ENCODE measurements at places on chromosomes 7 and 10.

DNA sequence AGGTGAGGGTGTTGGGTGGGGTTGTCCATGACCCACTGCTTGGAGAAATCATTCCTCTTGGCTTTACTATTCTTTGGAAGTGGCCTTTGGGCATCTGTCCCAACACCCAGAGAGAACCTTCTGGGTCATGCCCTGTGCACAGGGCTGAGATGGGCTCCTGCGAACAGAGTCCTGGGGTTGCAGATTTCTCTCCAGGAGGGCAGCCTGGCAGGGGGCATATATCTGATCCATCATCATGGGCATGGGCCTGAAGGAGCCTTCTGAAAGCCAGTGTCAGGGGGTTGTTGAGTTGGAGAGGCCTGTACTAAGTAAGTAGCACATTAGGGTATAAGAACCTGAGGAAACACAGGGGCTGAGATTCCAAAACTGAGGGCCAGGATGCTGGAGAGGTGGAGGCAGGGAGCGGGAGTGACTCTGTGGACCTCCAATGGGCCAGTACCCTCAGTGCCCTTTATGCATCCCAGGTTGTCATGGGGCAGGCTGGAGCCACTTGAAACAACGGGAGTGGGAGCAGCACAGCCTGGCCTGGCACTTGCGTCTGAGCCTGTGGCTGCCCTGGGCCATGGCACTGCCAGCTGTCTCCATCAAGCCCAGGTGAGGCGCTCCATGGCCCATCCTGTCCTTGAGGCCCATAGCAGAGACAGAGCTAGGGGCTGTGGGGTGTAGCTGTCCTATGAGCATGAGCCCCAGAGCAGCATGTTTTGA, 203.7 kb downstream of the GRID1 start:
- DNase-seq, result no peak

DNA sequence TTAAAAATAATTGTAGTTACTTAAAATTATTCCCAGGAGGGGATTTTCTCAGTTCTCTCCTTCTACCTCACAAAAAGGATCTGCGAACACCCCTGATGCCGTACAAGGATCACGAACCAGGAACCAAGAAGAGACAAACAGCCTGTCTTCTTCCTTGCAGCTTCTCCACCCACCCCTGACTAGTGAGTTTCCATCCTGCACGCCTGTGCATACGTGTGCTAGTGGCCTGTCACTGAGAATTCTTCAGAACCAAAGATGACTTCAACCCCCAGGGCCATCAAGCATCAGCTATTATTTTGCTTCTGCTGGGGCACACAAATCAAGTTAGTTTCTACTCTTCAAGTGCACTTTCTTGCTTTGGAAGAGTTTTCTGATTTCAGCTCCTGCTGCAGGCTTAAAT, 175.5 kb upstream of the KLF6 start:
- DNase-seq, result no peak

- no peak for DNase-seq
Measured at GRCh38 chr7:101972627-101973026, 155.2 kb downstream of the CUX1 start.

DNA sequence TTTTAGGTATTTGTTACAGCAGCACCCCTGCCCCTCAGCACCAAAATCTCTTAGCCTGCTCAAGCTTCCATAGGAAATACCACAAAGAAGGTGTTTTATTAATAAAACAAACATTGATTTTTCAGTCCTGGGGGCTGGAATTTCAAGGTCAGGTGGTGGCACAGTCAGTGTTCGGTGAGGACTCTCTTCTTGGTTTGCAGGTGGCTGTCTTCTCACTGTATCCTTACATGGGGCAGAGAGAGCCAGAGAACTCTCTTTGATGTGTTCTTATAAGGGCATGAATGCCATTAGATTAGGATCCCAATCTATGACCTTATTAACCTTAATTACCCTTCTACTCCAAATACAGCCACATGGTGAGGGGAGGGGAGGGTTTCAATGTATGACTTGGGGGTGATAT, 112.3 kb upstream of the PFKP start:
- DNase-seq, result no peak

- peak; percentile 99 for DNase-seq
Measured at GRCh38 chr7:100489824-100490223, 6.1 kb downstream of the NYAP1 start.

- DNase-seq, result no peak
Measured at GRCh38 chr7:83852136-83852535, 203.2 kb upstream of the SEMA3E start.

DNA sequence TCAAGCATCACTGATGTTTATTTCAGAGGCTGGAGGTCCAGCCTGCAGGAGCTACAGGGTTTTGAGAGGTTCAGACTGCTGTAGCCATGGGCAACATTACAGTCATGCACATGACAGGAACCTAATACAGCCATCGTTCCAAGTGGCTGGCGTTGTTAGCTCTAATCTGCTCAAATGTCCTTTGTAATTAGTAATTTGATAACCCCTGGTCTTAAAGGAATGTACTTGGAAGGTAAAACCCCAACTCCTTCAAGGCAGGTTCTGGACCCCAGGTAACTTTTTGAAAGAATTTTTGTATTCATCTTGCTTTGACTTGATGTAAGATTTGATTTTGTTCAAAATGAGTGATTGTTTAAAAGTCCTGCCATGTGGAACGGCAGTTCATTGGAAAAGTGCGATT, 34.7 kb upstream of the FOXI2 start:
- no peak for DNase-seq

GRCh38 chr10:8026349-8027259, 27.9 kb upstream of the GATA3 start:
- no peak for DNase-seq

DNA sequence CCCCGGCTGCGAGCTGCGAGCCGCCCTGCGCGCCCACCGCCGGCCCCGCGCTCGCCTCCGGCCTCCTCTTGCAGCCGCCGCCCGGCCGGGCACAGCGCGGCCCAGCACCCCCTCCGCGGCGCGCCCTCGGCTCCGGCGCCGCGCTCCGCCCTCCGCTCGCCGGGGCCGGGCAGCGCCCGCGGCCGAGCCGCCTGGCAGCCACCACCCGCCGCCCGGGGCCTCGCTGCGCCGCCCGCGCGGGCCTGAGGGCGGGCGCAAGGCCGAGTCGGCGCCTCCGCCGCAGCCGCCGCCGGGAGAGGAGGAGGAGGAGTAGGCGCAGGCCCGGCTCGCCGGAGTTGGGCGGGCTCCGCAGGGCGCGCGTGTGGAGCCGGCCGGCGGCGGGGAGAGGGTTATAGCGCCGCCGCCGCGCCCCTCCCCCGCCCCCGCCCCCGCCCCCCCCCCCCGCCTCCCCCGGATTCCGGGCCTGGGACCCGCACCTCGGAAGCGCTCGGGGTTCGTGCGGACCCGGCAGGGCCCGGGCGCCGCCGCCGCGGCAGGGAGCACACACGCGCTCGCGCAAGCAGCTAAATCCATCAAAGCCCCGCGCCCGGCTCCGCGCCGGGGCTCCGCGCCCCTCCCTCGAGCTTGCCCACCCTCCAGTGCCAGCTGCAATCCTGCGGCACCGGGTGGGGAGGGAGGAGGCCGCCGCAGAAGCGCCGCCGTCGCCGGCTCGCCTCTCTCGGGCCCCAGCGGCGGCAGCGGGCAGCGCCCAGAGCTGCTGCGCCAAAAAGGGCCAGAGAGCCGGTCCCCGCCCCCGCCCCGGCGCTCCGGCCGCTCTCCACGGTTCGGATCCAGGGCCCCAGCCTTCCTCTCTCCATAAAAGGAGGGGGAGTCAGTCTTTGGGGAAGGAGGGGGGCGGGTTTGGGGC, at the start of gene PDGFA:
TSS of gene PDGFA (minus strand) at position 363 of the 907 bp plus-strand sequence. CDS start 845 bp downstream, outside the sequence.
- DNase-seq, result peak; percentile 25

GRCh38 chr10:133253361-133253955, 15.8 kb downstream of the VENTX start:
- no peak for DNase-seq

GRCh38 chr10:79407811-79408795, 37.3 kb downstream of the ZCCHC24 start:
- DNase-seq, result no peak

DNA sequence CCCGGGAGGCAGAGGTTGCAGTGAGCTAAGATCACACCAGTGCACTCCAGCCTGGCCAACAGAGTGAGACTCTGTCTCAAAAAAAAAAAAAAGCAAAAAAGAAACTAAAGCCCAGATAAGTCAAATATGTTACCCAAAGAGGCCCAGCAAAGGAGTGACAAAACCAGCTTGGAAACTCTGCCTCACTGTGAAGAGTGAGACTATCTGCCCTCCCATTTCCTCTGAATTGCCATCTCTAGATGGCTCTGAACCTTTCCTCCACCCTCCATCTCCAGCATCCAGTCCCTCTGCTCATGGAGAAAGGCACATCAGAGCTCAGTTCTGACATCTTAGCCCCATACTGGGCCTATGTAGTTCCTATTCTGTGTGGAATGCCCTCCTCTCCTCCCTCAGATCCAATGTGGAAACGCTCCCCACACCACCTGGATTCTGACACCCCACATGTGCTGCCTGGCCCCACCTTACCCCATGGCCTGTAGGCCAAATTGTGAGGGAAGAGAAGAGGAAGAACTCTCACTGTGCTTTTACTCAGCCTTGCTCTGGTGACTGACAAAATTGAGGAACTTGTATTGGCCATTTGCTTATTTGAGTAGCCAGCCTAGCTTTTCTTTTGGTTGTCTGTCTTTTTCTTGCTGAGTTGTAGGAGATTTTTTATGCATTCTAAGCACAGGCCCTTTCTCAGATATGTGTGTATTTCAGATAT, 18.0 kb upstream of the NUDCD3 start:
- DNase-seq, result no peak

GRCh38 chr7:7870555-7870954, 98.0 kb upstream of the GLCCI1 start:
- peak; percentile 32 for DNase-seq

DNA sequence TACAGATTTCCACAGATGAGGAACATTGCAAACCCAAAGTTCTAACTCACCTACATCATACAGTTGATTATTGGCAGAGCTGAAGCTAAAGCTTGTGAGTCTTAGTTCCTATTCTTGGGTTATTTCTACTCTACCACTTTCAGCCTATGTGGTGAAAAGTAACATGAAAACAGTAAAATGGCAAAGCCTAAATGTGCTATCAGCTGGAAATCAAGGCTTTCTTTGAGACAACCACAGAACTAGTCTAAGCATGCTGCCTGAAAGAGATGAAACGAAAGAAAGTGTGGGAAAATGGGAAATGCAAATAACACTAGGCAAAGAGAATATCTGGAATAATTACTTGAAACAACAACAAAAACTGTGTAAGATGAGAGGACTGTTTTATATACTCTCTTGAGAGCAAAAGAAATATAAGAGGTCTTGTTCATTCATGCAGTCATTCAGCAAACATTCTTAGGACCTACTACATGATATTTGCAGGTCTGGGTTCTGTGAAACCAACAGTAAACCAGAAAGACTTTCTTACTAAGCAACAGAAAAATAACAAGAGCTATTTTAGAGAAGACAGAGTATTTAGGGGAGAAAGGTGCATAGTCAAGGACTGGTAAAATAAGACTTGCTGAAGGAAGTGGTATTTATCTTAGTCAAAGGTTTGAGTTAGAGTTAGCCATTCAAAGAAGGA, 437.1 kb downstream of the HTR7 start:
- no peak for DNase-seq

DNA sequence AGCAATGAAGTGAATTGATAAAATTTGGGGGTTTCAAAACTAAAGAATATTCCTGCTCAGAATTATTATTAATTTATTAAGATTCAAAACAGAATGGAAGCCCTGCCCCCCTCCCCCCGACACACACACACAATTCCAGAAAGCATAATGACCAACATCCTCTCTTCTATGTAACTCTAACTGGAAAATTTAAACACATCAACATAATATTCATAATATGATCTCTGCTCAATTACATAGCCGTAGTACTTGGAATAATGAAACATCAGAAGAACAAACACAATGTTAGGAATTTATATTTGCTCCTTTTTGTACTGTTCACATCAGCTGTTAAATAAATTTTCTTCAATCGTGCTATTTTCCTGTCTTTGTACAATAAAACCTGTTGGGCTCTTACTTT, 20.8 kb downstream of the PCLO start:
- DNase-seq, result no peak

DNA sequence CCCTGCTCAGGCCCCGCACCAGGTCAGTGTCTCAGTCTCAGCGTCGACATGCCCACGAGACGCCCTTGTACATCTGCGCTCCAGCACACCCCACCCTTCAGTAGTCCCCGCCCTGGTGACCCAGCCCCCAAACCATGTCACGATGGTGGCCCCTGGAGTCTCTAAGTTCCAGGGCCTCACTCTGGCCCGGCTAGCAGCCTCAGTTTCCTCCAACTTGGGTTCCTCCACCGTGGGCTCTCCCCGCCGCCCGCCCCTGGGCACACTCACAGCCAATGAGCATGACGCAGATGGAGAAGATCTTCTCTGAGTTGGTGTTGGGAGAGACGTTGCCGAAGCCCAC, 27.0 kb downstream of the KCNH2 start:
- DNase-seq, result no peak

GRCh38 chr7:37311355-37311754, 137.3 kb downstream of the ELMO1 start:
- no peak for DNase-seq

GRCh38 chr7:28725045-28725642, 233.0 kb downstream of the TRIL start:
- DNase-seq, result no peak

GRCh38 chr10:115063701-115064658, 29.2 kb upstream of the ATRNL1 start:
- DNase-seq, result peak; percentile 1

- peak; percentile 63 for DNase-seq
Measured at GRCh38 chr7:74502216-74502891, 48.6 kb downstream of the GTF2IRD1 start.

- no peak for DNase-seq
Measured at GRCh38 chr10:2225609-2226008, 488.3 kb upstream of the ADARB2 start.

- no peak for DNase-seq
Measured at GRCh38 chr7:93242106-93242505, 9.9 kb downstream of the VPS50 start.

DNA sequence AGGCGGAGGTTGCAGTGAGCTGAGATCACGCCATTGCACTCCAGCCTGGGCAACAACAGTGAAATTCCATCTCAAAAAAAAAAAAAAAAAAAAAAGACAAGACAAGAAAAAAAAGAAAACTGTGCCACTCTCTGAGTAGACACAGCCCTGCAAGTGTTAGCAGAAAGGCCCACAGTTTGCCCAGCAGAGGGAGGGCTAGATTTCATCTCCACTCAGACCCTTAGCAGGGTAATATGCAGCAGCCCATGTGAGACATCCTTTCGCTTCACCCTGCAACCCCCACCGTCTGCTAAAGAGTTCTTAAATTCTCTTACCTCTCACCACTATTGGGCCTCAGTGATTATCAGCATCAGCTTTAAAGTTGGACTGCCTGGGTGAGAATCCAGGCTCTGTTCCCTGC, 38.2 kb downstream of the CTNNA3 start:
- no peak for DNase-seq

- DNase-seq, result no peak
Measured at GRCh38 chr10:131043039-131043691, 268.4 kb downstream of the TCERG1L start.
